ENCODE measurements at places on chromosomes 12 and 14. TPM values are rescaled to one million over a fixed set of nuclear protein-coding genes. Genes with fewer than 3 reads are reported as not detected.

Gene AQP6
- total RNA-seq, result 0.05 TPM

Gene PNN
- 25.4 TPM for total RNA-seq

Gene HCAR2
- not detected for total RNA-seq

Gene GLS2
- total RNA-seq, result 0.51 TPM

Gene OTOGL
- total RNA-seq, result 1.2 TPM

Gene KIF5A
- total RNA-seq, result 0.17 TPM

Gene PLEKHD1
- total RNA-seq, result under 0.01 TPM

Gene ADAM21
- 0.33 TPM for total RNA-seq

Gene LRIG3
- total RNA-seq, result 39.8 TPM

GRCh38 chr12:106136263-106136662, 2.5 kb downstream of the NUAK1 start:
- DNase-seq, result peak; percentile 91

DNA sequence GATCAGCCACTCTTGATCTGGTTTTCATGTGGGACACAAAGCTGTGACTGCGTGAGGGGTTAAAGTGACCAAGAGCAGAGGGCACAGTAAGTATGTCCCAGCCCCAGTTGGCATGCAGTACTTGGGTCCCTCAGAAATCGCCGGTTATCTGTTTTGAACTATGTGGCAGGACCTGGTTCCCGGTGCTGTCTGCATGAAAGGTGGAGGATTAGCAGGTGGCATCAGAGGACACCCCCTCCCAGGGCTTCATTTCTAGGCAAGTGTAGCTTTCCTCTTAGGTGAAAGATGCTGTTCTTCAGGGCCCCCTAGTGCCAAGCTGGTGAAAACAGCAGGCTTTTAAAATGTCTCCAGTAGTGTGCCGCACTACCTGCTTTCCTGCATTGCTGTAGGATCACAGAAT, 57.1 kb downstream of the ATG14 start:
- peak; percentile 75 for DNase-seq

DNA sequence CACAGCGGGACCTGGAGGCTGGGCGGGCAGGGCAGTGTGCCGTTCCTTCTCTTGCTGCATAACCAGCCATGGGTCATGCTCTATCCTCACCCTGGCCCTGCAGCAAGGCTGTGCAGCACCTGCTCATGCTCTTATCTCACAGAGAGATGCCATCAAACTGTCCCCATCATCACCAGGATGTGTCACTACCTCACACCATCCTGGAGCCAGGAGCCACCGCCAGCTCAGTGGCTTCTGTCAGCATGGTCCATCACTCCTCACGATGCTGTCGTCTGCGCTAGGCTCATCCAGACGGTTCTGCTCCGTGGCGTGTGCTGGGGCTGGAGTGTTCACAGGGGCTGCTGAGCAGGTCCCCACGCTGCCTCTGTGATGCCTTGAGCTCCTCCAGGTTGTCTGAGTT, 77.2 kb upstream of the DYNC1H1 start:
- DNase-seq, result no peak

DNA sequence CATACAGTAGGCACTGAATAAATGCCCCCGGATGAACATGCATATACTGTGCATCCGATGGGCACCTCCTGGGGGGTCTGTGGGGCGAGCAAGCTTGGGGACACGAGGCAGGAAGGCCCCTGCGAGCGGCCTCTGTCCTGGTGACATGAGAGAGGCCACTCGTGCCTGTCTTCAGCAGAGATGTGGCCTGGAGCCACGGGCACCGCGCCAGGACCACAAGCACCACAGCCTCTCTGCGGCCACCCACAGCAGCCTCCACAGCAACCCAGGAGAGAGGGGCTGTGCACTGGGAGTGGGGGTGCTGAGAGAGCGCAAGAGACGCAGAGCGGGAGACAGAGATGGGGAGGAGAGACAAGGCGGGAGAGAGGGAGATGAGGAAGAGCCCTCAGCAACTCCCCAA, 118.5 kb downstream of the RFLNA start:
- no peak for DNase-seq

DNA sequence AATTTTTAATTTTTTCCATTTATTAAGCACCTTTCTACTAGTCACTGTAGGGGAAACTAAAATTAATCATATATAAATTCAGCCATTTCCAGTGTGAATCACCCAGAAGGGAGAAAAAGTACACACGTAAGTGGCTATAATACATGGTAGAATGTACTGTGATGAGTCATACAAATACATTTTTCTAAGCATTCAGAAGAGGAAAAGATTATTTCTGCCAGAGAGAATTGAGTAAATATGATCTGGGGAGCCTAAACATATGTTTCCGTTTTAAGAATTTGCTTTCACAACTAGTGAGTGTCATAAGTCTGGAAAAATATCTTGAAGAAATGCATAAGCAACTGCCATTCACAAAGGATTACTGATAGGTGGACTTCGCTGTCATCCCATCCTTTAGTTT, 102.8 kb downstream of the TGFB3 start:
- DNase-seq, result peak; percentile 93

DNA sequence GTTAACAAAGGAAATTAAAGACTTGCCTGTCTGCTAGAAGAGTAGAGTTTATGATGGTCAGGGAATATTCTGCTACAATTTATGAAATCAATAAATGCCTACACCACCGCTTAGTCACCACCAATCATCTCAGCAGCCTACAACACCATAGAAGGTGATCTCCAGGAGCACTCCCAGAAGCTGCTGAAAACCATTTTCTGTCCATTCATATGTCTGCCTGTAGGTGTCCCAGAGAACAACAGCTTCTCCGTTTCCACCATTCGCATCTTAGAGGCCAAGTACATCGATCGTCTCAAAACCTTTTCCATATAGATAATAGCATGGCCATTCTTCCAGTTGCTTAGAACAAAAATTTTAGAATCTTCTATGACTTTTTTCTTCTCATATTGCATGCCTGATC, 303.4 kb downstream of the KCNC2 start:
- no peak for DNase-seq

- DNase-seq, result no peak
These were observed 267.1 kb downstream of the CACNA1C start for GRCh38 chr12:2319737-2320506.

GRCh38 chr12:3012786-3013185, 53.6 kb downstream of the TEAD4 start:
- no peak for DNase-seq

- peak; percentile 97 for DNase-seq
These were observed 3.4 kb downstream of the TAMALIN start for GRCh38 chr12:52010152-52010622.

DNA sequence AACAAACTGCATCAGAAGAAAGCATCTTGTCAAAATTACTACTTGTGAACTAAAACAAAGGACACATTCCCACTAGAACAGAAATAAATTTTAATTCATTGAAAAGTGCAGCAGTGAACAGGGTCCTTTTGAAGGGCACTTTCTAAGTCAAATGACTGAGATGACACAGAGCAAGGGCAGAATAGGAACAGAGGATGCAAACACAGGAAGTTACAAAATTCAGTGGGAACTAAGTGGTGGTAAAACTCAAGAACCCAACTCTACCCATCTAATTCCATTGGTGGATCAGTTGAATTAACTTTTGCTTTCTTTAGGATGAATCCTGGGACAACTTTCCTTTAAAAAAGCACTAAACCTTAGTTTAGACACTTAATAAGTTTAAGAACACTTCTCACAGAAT, 45.8 kb downstream of the GNS start:
- DNase-seq, result no peak

GRCh38 chr14:68792979-68793733, at the start of gene ZFP36L1:
Gene ZFP36L1 (minus strand): TSS chr14:68793067. CDS start chr14:68792938, 129 bp downstream.
- peak; percentile 97 for DNase-seq

DNA sequence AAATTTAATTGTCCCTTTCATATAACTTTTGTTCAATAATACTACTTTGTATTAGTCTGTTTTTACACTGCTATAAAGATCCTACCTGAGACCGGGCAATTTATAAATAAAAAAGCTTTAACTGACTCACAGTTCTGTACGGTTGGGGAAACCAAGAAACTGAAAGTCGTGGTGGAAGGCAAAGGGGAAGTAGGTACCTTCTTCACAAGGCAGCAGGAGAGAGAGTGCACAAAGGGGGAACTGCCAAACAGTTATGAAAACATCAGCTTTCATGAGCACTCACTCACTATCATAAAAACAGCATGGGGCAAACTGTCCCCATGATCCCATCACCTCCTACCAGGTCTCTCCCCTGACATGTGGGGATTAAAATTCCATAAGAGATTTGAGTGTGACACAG, 1069.0 kb downstream of the FSCB start:
- DNase-seq, result no peak

DNA sequence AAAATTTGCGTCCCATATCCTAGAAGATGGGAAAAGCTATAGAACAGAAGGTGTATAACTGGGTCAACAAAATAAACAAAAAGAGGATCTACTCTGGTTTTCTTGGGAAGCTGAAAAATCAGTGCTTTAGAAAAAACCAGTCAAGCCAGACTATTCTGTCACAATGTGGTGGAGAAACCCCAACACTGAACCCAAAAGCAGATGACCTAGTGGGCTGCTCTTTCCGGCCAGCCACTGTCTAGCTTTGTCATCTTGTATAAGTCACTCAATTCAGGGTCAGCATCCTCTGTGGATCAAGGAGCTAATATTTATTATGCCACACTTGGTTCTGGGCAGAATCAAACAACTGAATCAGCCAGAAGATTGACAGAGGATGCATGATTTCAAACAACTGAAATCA, 26.6 kb upstream of the TMCC3 start:
- no peak for DNase-seq

DNA sequence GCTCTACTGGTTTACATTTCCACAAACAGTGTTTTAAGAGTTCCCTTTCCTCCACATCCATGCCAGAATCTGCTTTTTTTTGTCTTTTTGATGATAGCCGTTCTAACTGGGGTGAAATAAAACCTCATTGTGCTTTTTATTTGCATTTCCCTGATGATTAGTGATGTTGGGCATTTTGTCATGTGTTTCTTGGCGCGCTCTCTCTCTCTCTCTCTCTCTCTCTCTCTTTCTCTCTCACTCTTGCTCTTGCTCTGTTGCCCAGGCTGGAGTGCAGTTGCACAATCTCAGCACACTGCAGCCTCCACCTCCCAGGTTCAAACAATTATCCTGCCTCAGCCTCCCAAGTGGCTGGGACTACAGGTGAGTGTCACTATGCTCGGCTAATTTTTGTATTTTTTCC, 9.6 kb upstream of the MIS18BP1 start:
- no peak for DNase-seq

DNA sequence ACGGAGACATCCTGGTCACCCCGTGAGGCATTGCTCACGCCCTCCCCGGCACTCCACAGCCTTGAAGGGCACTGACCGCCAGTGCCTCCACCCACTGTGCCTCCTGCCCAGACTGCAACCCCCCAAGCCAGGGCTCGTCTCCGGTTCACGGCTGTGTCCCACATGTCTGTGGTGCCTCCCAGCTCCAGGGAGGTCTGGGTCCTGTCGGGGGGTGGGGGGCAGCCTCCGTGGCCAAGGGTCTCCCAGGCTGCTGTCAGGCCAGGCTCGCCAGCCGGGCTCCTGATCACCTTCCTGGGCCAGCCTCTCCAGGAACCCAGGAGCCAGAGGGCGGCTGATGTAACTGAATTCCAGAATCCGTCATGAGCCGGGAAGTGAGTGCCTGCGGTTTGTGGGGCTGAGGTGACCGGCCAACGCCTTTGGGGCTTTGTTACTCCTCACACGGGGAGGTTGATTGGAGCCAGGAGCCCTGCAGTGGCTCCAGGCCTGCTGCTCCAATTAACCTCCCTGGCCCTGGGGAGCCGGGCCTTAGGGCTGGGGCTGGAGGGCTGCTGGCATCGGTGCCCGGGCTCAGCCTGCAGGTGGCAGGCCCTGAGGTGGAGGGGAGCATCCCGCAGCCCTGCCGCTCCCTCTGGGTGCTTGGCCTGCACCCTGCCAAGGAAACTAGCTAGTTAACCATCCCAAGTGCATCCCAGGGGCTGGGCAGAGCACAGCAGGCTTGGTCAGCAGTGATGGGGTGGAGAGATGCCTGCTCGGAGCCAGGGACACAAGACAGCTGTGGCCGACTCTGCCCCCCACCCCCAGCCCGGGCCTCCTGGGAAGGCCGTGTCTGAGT, 36.4 kb upstream of the FBRSL1 start:
- no peak for DNase-seq

DNA sequence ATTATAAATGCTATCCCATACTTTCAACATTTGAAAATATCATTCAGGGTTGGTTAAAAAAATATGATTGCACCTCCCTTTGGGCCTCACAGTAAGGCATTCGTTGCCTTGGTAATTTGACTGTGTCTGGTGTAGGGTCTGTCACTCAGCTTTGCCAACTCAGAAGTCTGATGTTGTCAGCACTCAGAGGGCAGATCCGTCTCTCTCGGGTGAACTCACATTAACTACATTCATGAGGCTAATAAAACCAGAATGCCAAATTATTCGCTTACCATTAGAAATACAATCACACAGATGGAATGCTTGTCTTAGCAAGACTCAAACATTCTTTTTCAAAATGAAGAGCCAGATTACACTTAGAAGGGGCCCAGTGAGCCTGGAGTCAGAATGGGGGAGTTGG, 53.0 kb downstream of the NPAS3 start:
- DNase-seq, result no peak

DNA sequence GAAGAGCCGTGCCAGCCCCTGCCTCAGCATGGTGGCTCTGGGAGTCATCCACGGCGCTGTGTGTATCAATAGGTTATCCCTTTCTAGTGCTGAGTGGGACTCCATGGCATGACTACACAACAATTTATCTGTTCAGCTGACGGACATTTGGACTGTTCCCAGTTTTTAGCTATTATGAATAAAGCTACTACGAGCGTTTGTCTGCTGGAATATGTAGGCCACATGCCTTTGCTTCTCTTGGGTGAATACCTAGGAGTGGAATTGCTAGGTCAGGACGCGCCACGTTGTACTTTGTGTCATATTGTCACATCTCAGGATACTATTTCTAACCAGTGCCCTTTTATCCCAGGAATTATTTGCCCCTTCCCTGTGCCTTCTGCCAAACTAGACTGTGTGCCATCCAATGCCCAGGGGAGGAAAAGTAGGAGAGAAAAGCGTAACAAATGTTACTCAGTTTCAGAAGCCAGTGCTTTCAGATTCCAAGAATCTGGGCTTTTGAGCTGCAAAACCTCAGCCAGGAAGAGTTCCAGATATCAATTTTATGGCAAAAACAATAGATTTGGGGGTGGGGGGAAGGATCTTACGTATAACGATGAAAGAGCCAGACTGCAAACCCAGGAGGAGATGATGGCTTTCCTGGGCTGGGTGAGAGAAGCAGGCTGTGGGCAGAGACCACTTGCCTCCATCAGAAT, 62.5 kb upstream of the NCOR2 start:
- DNase-seq, result peak; percentile 22

DNA sequence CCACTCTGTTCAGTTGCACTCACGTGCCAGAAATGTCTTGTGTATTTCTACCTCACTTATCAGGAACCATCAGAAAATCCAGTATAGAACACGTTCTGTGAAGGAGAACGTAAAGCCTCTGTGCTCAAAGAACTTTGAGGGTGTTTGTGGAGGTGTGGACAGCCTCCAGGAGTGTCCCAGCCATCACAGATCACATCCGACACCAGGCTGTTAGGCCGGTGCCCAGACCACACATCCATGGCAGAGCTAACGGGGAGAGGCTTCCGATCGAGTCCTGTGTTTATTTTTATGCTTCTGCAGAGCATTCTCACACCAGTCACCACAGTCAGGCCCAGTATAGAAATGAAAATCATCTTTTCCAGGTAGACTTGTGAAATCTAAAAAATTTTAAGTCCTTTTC, 53.6 kb downstream of the TPCN1 start:
- DNase-seq, result no peak

- DNase-seq, result no peak
These were observed 7.5 kb upstream of the SAV1 start for GRCh38 chr14:50675597-50675996.

Data from dermis blood vessel endothelial cell (primary cell).